ENCODE measurements at places on chromosomes 12 and 14.

- no peak for DNase-seq
Measured at GRCh38 chr12:132243596-132244310, 85.6 kb downstream of the GALNT9 start.

DNA sequence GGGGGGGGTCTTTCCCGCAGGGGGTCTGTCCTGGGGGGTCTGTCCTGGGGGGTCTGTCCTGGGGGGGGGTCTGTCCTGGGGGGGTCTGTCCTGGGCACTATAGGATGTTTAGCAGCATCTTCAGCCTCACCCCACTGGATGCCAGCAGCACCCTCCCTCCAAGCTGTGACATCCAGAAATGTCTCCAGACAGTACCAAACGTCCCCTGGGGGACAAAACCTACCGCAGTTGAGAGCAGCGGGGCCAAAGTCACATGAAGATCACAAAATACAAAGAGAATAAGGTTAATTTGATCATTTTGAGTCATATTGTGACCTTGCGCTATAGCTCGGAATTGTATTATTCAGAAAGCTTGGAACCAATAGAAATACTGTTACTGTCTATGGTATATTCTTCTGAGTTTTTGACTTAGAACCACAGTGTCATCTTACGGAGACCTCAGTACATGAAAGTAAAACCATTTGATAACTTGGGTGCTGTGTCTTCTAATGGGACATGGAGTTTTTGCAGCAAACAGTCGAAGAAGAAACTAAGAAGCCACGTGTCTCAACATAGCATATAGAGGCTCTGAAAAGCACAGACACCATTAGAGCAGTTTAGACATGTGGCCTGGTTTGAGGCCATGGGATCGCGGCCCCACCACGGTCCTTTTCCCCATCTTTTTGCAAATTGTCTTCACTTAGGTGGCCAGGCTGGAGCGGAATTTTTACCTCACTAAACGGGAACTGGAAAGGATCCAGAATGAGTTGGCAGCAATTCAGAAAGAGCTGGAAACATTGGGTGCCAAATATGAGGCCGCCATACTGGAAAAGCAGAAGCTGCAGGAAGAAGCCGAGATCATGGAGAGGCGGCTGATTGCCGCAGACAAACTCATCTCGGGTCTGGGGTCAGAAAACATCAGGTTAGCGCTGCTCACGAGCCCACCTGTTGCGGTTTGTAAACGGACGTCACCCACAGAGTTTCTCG lies 59.9 kb downstream of the CCDC92 start:
- no peak for DNase-seq

DNA sequence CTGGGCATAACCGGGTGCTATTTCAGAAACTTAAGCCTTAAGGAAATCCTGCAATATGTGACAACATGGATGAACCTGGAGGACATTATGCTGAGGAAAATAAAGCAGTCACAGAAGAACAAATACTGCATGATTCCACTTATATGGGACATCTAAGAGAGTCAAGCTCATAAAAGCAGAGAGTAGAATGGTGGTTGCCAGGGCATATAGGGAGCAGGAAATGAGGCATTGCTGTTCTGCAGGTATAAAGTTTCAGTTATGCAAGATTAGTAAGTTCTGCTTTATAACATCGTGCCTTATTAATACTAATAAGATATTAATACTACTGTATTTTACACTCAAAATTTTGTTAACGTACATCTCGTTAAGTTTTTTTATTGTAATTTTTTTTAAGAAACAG lies 124.2 kb upstream of the ATF1 start:
- DNase-seq, result no peak

DNA sequence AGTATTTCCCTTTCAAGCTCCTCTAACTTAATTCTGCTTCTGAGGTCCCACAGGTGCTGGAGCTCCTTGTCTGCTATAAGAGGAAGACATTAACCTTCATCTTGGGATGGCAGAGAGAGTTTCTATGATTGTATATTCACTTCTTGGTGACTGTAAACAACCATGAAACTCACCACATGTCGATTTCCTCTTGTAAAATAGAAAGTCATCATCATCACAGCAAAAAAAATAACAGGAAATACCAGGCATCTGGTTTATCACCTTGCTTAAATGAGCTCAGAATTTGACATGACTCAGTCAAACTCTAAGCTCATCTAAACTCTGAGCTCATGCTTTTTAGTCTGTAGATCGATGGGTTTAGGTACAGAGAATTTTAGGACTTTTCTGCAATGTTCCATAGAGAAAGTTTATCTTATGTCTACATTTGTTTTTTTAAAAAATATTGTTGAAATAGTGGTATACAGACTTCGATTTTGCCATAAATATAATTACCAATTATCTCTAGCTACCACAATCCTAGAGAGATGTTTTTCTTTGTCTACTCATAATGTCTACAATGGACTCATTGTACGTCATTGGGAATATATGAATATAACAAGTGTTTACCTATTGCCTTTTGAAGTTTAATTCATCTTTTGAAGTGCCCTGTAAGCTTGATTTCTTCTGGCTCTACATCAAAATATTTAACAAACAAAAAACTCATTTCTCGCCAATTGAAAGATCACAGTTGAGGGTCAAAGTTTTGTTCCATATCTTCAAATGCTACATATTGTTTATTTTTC lies 58.4 kb downstream of the IGF1 start:
- no peak for DNase-seq

DNA sequence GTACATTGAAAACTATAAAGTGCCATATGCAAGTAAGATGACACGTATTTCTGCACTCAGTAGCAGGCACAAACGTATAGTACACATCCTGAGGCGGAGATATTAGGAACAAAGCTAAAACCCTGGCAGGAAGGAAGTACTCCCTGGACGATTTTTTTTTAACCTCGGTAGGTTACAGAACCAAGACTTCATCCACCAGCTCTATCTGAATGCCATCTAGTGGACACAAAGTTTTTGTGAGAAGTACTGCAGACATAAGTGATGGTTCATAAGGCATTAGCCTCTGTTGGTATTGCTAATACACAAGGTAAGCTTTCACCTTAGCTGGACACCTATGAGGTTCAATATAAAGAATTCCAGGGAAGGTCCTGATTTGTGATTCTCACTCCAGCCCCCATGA lies 83.0 kb upstream of the CCDC196 start:
- DNase-seq, result no peak

DNA sequence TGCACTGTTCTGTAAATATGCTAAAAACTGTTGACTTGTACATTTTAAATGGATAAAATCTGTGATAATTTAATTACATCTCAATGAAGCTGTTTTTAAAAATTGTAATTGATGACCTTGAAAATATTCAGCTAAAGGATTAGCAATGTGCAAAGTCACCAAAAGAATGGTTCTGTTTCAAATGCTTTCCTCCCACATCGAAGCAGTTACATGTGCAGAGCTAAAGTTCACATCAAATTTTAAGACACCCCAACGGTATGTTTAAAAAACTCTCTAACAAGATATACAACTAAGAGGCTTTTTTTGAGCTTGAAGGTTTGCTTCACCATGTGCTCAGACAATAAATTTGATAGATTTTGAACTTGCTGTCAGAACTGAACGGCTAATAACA lies 114.6 kb upstream of the KRAS start:
- DNase-seq, result no peak

DNA sequence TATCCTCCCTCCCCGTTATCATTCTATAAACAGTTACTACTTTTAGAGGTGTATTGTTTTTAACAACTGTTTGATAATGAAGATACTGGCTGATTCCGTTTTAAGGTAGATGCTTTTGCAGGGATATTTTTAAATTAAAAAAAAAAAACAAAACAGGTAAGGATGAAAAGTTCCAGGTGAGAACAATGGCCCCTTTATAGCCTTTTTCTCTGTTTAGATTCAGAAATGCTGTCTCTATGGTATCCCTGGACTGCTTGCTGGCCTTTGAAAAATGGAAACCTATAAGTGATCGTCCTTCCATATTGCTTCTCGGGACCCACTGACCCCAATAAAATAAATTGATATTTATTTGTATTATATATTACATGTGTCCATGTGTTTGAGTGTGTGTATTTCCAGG lies 23.2 kb upstream of the ANO6 start:
- DNase-seq, result no peak

GRCh38 chr14:45785240-45785639 lies 532.2 kb upstream of the MIS18BP1 start:
- DNase-seq, result no peak

GRCh38 chr14:104819361-104819781 lies 18.5 kb downstream of the ZBTB42 start:
- DNase-seq, result no peak

DNA sequence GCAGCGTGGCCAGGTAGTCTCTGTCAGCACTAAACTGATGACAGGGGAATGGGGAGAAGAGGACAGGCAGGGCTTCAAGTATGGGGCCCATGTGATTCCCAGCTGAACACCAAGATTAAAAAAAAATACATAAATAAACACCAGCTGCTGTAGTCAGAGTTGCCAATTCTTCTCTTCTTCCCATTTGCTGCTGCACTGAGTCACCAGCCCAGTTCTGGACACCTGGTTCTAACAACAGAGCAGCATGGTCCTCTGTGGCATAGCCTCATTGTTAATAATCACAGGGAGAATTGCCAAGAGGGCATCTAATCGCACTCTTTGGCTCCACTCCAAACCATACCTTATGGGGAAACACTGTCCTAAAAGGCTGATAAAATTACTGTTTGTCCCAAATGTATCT lies 15.1 kb downstream of the PPM1H start:
- DNase-seq, result no peak

DNA sequence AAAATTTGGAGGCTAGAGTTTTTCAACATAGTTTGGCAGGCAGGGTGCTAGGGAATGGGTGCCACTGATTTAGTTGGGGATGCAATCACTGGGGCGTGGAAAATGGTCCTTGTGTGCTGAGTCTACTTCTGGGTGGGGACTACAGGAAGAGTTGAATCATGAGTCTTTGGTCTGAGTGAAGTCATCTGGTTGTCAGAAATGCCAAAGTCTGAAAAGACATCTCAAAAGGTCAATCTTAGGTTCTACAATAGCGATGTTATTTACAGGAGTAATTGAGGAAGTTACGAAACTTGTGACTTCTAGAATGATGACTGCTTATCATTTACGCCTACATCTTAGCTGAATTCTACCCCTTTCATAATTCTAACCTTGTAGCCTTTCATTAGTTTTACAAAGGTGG lies 209.1 kb downstream of the NUBPL start:
- no peak for DNase-seq

DNA sequence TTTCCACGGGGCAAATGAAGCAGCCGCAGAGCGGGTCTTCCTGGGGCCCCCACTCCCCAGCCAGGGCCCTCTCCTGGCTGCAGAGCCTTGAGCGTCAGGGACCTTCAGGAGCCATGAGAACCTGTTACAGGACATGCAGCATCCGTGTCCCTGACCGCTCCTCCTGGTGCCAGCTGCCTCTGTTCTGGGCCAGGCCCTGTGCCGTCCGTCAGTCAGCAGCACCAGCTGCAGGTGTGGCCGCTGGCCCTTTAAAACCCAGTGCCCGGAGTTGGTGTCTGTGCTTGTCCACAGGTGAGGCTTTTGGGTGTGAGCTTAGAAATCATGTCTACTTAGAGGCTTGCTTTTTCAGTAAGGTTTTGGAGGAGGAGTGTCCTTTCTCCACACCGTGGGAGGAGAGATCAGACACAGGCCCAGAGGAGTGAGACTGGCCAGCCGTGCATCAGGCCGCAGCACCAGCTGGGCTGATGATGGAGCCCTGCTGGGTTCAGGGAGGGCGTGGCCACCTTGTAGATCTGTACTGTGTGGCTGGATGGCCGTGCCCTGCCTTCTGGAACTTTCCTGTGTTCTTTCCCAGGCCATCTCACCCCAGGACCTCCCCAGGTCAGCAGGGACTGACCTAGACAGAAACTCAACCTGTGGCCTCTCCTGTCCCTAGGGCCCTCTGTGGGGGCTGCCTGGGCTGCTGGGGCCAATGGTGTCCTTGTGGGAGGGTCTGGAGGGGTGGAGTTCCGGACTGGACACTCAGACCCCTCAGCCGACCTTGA lies 27.1 kb downstream of the AACS start:
- DNase-seq, result no peak

DNA sequence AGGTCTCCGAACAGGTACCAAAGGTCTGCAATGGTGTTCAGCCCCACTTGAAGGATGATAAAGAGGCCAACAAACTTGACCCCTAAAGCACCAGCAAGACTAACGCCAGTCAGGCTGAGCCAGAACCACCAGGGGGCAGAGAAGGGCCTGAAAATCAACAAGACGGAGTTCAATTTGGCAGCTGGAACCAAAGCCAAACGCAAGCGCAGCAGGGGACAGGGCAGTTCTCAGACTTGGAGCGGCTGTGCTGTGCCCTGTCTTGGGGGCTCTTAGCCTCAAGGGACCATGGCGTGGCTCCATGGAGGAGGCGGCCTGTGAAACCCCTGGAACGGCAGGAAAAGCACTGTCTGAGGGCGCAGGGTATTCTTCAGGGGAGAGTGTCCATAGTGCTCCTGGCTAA lies 19.6 kb downstream of the POMT2 start:
- peak; percentile 81 for DNase-seq

GRCh38 chr12:45377815-45378214 lies 161.9 kb downstream of the ANO6 start:
- DNase-seq, result no peak

DNA sequence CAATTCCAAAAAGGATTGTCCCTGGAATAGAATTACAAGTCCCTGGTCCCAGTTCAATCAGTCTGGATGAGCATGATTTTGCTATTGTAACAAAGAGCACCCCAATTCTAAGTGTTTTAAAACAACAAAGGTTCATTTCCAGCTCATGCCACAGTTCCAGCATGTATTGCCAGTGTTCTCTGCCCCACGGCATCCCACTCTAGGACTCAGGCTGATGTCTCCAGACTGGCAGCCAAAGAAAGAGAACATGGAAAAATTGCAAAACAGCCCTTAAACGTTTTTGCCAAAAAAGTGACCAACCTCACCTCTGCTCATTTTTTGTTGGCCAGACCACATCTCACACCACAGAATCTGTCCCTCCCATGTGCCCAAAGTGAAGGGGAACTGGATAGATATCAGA lies 116.0 kb upstream of the PLXNC1 start:
- DNase-seq, result no peak

DNA sequence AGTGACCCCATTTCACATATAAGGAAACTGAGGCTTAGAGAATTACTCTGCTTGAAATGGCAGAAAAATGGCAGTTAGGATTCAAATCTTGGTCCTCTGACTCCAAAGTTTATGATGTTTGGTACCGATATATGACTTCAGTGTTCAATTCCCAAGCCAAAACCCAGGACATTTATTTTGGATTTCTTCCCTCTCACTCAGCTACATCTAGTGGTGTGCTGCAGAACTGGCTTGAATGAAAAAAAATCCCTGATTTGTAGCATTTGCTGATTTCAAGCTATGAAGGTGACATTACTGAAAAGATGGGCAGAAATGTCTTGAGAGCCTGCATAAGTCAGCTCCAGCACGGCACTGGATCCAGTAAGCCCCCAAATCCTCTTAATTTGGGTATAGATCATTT lies 106.4 kb downstream of the EFCAB11 start:
- DNase-seq, result no peak

- DNase-seq, result no peak
Measured at GRCh38 chr12:24894879-24895278, 54.0 kb downstream of the BCAT1 start.
